Esophagus squamous epithelium (tissue), 5 donors: ENCODE measurements at places on chromosomes 2 and 18. TPM values are rescaled to one million over a fixed set of nuclear protein-coding genes. Genes with fewer than 3 reads are reported as not detected.

DNA sequence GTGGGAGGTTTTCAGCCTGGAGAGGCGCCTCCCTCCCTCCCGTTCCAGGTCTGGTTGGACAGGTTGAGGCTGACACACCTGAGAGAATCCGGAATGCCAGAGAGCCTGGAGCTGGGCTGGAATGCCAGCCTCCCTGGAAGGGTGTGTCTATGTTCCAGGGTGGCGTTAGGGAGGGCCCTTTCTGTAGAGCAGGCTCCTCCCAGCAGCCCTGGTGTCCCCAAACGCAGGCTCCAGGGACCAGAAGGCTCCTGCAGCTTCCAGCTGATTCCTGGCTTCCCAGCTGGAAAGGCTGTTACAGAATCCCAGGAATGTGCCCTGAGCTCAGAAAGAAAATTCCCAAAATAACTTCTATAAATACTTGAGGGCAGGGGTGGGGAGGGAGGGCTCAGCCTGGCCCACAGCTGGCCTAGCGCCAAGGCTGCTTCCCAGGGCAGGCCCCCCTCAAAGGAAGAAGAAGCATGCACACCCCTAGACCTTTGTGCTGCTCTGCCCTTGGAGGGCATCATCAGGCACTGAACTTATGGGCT, 85.4 kb downstream of the STPG4 start:
- no peak for DNase-seq
- H3K27ac ChIP-seq = peak overlapping the region; percentile 76
- no peak overlapping the region for H3K4me3 ChIP-seq

DNA sequence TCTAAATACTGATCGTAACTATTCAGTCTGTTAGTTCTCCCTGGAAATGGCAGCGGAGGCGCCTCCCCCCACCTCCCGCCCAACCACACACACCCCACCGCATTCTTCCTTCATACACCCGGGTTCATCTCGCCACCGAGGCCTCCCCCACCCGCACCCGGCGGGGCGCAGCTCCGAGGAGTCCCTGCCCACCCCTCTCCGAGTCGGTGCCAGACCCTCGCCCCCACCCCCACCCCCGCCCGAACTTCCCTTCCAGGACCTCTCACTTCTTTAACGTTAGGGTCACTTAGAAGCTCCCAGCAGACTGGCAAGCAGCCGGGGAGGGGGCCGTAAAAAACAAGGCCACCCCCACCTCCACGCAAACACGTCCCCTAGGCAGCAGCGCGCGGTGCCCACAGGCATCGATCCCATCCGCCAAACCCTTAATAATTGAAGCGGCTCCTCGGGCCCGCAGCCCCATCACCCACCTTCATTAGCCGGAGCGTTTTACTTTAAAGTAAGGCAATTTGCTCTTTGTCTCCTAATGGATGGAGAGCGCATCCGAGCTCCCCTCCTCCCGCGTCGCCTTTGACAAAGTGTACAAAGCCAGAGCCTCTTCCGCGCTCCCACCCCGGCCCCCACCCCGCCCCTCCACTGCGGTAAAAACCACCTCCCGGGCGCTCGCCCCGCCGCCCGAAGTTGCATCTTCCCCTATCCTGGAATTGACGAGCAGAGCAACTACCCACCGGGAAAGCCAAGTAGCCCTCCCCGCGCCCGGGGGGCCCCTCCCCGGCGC, 624 bp downstream of the ZNF516 start:
- H3K4me1 ChIP-seq = peaks cover 52% of the 10 kb centered on the region
- no peaks in the 10 kb centered on the region for H3K27me3 ChIP-seq
- peak overlapping the region; percentile 97 for H3K27ac ChIP-seq
- DNase-seq = no peak

Gene POTEC
- not detected for total RNA-seq

GRCh38 chr2:239078128-239078924, 230.4 kb downstream of the TWIST2 start:
- no peak for DNase-seq
- H3K27ac ChIP-seq = no peak overlapping the region
- no peak overlapping the region for H3K4me3 ChIP-seq
- H3K27me3 ChIP-seq = no peaks in the 10 kb centered on the region
- H3K4me1 ChIP-seq = peaks cover 10% of the 10 kb centered on the region

DNA sequence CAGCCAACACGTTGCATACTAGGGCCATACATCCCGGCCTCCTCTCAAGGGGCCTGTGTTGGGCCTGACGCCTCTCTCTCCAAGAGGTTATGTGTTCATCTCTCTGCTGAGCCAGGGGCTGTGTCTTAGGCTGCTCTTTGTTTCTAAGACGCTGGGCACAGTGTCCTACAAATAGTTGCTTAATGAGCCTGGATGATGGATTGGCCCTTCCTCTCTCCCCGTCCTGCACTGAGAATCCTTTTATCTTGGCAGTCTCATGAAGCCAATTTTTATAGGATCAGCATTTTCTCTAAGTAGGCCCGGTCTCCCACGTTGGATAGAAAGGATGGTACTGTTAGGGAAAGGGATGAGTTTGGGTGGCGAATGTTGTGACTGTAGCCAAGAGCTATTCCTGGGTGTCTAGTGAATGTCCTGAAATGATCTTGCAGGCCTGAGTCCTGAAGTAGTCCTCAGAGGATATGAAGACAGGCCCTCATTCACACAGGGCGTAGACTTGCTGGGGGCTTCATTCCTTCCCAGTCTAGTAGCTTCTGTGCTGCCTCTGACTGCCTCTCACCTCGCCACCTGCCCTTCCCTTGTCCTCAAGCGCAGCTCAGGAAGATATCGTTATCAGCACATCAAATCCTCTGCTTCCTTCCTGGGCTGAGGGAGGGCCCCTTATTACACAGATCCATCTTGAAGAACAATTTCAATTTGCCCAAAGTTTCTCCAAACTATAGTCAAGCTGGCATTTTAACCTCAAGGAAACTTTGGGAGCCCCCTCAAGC, 8.8 kb downstream of the LBH start:
- no peak overlapping the region for H3K4me3 ChIP-seq
- H3K27ac ChIP-seq = peak overlapping the region; percentile 76
- DNase-seq = no peak
- no peaks in the 10 kb centered on the region for H3K27me3 ChIP-seq
- H3K4me1 ChIP-seq = peaks cover 26% of the 10 kb centered on the region

DNA sequence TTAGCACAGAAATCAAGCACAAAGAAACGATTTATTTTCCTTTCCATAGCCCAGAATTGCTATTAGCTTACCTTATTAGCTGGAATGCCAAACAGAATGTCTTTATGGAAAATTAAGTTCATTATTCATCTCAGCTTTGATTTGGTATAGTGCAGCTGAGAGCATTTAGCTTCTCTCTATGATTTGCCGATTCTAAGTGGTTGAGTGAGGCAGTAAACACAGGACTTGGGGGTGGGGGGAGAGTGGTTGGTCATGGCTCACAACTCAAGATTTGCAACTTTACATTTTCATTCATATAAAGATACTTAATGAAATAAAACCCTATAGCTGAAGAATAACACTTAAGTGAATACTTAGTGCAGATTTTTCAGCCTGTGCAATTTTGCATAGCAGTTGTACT, 395.2 kb downstream of the TGIF1 start:
- H3K27ac ChIP-seq = no peak overlapping the region
- H3K36me3 ChIP-seq = no peaks in the 10 kb centered on the region
- no peaks in the 10 kb centered on the region for H3K27me3 ChIP-seq

DNA sequence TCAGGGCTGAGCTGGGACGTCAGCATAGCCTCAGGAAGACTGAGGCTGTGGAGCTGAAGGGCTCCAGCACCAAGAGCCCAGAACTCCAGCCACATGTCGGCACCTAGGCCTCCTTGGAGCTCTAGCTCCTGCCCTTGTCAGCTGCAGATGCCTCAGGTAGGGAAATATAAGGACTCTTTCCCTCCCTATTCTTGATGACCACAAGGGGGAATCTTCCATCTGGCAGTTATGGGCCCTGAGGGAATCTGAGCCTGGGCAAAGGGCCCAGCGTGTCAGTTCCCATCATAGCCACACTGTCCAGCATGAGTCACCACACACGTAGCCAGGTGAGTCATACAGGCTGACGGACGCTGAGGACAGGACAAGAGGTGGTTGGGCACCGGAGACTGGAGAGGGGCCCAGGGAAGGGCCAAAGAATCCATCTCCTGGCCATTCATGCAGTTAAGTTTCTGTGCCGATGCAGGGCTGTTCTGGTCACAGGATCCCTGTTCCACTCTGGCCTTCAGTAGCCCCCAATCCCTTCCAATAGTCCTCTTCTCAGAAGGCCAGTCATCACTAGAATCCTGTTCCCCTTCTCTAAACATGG, 1.8 kb downstream of the MPV17 start:
- peaks cover under 1% of the 10 kb centered on the region for H3K36me3 ChIP-seq
- no peaks in the 10 kb centered on the region for H3K27me3 ChIP-seq
- peaks cover 22% of the 10 kb centered on the region for H3K4me1 ChIP-seq
- H3K4me3 ChIP-seq = no peak overlapping the region
- no peak overlapping the region for H3K27ac ChIP-seq
- DNase-seq = no peak

GRCh38 chr2:241095594-241096290, 6.3 kb downstream of the MTERF4 start:
- H3K27ac ChIP-seq = no peak overlapping the region
- no peak overlapping the region for H3K4me3 ChIP-seq
- no peak for DNase-seq
- H3K4me1 ChIP-seq = peaks cover 1% of the 10 kb centered on the region
- H3K27me3 ChIP-seq = no peaks in the 10 kb centered on the region
- peaks cover 17% of the 10 kb centered on the region for H3K36me3 ChIP-seq

DNA sequence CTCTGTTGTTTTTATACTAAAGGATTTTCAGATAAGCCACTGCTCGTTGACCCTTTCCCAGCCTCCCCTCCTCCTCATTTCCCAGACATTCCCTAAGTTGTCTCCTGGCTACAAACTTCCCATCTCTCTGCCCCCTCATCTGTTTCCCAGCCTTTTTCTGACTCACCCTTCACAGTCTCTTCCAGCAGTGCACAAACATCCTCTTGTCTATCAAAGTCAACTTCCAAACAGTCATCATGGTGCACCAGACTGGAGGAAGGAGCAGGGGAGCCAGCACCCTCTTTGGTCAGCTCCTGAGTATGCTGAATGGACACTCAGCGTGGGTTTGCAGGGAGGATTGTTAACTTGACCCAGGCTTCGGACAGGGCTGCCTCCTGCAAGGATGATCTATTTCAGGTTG, 26.6 kb upstream of the SPRED2 start:
- H3K4me1 ChIP-seq = no peaks in the 10 kb centered on the region
- peaks cover 30% of the 10 kb centered on the region for H3K27me3 ChIP-seq
- no peak for DNase-seq
- H3K4me3 ChIP-seq = no peak overlapping the region

DNA sequence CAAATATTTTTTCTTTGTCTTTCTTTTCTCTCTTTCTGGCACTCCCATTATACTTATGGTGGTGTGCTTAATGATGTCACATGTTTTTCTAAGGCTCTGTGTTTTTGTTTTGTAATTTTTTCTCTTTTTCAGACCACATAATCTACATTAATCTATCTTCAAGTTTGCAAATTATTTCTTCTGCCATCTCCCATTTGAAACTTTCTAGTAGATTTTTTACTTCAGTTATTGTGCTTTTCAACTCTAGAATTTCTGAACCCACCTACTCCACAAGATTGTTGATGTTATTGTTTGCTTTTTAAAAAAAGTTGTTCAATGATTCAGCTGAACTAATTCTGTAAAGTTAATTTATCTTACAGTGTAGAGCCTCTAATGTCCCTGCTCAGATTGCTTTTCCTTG, 121.4 kb downstream of the SCN3A start:
- H3K4me3 ChIP-seq = no peak overlapping the region
- H3K27ac ChIP-seq = no peak overlapping the region

- H3K4me1 ChIP-seq = peaks cover 16% of the 10 kb centered on the region
- no peaks in the 10 kb centered on the region for H3K36me3 ChIP-seq
- no peak overlapping the region for H3K4me3 ChIP-seq
- no peak for DNase-seq
Observed at GRCh38 chr2:206556357-206556949, 85.8 kb upstream of the FAM237A start.

Gene C1QL2
- not detected for total RNA-seq

DNA sequence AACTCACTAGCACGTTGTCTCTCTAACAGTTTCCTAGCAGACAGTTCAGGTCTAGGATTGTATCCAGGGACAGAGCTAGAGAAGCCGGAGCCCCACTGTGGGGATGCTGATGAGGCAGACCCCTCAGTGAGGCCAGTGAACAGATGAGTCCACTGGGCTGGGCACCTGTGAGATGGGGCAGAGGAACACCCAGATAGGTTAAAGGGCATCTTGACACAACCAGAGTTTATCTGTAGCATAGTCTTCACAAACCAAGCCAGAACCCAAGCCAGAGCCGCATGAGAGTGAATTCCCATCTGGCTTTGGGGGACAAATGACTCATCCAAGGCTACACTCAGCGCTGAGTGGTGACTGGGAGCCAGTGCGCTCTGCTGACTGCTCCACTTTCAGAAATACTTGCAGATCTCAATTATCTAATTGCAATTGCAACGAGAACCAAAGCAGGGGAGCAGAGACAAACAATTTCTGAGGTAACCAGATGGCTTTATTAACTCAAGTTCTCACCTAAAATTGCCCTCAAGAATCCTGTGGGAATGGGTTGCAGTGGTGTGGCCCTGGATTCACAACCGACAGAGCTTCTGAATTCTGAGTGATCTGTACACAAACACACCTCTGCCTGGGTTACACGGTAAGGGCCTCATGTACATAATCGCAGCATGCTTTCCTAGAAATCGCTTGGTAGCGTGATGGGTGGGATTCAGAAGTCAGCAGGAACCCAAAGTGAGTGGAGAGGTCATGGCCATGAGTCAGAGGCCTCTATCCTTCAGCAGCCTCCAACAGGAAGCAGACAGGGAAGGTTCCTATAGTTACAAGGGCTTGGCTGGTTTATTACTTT, 48.7 kb upstream of the MSH2 start:
- no peaks in the 10 kb centered on the region for H3K36me3 ChIP-seq
- H3K27me3 ChIP-seq = no peaks in the 10 kb centered on the region
- H3K27ac ChIP-seq = no peak overlapping the region
- H3K4me1 ChIP-seq = no peaks in the 10 kb centered on the region
- no peak overlapping the region for H3K4me3 ChIP-seq

- no peaks in the 10 kb centered on the region for H3K27me3 ChIP-seq
- no peak overlapping the region for H3K4me3 ChIP-seq
- no peak for DNase-seq
- H3K27ac ChIP-seq = no peak overlapping the region
- no peaks in the 10 kb centered on the region for H3K36me3 ChIP-seq
- no peaks in the 10 kb centered on the region for H3K4me1 ChIP-seq
Observed at GRCh38 chr2:210961249-210961648, 404.9 kb downstream of the CPS1 start.

DNA sequence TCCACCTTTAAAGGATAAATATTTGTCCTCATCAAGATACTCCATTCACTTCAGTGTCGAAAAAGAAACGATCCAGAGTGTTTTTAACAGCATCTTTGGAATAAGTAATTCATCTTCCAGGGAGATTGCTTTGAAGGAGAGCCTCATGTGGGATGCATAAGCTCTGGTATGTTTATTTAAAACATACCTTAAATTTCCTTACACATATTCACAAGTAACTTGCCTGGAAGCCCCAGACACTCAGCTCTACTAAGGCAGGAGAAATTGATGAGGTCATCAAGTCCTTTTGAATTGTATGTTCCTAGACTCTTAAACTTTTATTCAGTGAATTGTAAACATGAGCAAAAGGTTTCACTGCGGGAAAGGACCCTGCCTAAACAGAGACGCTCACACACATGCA, 103.0 kb downstream of the CDK15 start:
- H3K27ac ChIP-seq = no peak overlapping the region
- no peaks in the 10 kb centered on the region for H3K4me1 ChIP-seq
- H3K36me3 ChIP-seq = no peaks in the 10 kb centered on the region
- no peak overlapping the region for H3K4me3 ChIP-seq
- H3K27me3 ChIP-seq = peaks cover 9% of the 10 kb centered on the region

Gene SKOR2
- total RNA-seq = not detected

GRCh38 chr2:124450481-124450880, 425.4 kb downstream of the CNTNAP5 start:
- no peak overlapping the region for H3K4me3 ChIP-seq
- no peak for DNase-seq
- H3K27ac ChIP-seq = no peak overlapping the region
- no peaks in the 10 kb centered on the region for H3K4me1 ChIP-seq
